ENCODE measurements at places on chromosomes 5 and 9.
A peak's percentile ranks its signal among the peaks of the same experiment; 100 is the strongest.

DNA sequence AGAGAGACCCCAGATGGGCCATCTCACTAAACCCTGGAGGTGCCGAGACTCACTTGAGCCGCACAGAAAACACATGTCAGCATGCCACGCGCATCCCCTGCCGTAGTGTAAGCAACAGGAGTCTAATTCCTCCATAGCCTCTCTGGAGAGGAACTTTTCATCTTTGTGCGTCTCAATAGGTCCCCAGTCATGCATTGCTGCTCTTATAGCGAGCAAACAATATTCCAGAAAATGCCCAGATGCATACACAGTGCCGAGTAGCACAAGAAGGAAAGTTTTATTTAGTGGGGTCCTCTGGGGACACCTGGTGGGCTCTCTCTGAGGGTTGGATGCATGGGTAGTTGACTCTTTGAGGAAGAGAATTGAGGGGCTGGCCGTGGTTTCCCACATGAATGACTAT, 97.9 kb upstream of the DAP start:
- no peak for DNase-seq

DNA sequence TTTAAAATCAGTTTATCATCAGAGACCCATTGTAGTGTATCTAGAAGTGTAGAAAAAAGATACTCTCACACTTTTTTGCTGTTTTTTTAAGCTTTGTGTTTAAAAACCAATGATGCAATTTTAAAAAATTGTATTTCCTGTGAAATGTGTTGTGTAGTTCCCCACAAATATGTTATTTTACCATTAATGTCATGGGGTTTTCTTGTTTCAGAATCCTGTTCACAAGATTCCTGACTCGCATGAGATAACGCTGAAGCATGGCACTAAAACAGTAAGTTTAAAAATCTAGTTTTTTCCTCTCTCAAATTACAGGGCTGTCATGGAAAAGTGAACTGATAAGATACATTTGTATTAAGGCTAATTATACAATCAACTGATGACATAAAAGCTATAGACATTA, 58.6 kb downstream of the WDR70 start:
- no peak for DNase-seq

GRCh38 chr5:36720688-36721087, 114.3 kb downstream of the SLC1A3 start:
- no peak for DNase-seq

GRCh38 chr5:127848098-127848497, 144.9 kb downstream of the CCDC192 start:
- no peak for DNase-seq

GRCh38 chr9:77433675-77434445, 214.3 kb downstream of the GNA14 start:
- DNase-seq, result peak; percentile 59

GRCh38 chr5:17666726-17667235, 32.5 kb downstream of the TAF11L14 start:
- no peak for DNase-seq
